ENCODE measurements at places on chromosomes 11 and 22. TPM values are rescaled to one million over a fixed set of nuclear protein-coding genes. Genes with fewer than 3 reads are reported as not detected.

- H3K4me3 ChIP-seq, result no peak overlapping the region
- H3K27me3 ChIP-seq, result no peaks in the 10 kb centered on the region
- H3K4me1 ChIP-seq, result no peaks in the 10 kb centered on the region
- peak; percentile 33 for DNase-seq
These were observed 179.4 kb downstream of the CADM1 start for GRCh38 chr11:115324581-115325432.

DNA sequence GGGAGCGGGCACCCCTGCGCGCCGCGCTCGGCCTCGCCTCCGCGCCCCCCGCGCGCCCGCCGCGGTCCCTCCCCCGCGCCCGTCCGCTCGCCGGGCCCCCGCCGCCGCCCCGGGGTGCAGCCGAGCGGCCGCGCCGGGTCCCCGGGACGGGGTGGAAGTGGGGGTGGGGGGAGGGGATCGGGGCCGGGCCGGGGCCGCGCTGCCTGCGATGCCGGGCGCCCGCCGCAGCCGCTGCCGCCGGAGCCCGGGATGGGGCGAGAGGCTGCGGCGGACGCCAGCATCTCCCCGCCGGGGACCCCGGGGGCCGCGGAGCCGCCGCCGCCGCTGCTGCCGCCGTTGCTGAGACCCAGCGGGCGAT is 365 bp downstream of the MGAT3 start:
- H3K36me3 ChIP-seq, result no peaks in the 10 kb centered on the region
- H3K4me1 ChIP-seq, result peaks cover 9% of the 10 kb centered on the region
- DNase-seq, result peak; percentile 81
- H3K4me3 ChIP-seq, result peak overlapping the region; percentile 41
- no peaks in the 10 kb centered on the region for H3K27me3 ChIP-seq
- no peak overlapping the region for H3K27ac ChIP-seq

DNA sequence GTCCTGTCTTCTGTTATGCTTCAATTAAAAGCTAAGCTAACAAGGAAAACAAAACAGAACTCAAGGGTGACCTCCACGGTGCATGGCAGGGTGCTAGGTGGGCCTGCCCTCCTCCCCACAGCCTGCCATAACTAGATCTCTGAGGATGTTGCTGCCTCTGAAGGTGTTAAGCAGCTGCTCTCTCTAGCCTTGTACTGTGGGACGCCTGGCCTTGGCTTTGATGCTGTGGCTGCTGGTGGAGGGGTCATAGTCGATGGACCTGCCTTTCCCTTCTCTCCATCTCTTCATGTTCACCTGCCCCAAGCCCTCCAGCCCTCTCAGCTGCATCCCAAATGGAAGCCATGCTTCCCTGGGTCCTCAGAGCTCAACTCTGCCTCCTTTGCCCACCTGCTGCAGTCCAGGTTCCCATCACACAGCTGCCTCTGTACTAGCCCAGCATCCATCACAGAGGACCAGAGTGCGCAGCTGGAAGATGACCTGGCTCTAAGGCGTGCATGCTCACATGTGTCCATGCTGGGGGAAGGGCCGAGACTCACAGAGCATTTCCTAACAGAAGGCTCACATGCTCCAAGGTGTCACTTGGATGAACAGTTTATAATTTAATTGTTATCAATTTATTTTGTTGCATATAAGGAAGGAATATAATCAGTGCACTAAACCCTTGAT is 180.3 kb upstream of the E2F8 start:
- no peak overlapping the region for H3K27ac ChIP-seq
- no peaks in the 10 kb centered on the region for H3K4me1 ChIP-seq
- DNase-seq, result no peak
- no peaks in the 10 kb centered on the region for H3K36me3 ChIP-seq

DNA sequence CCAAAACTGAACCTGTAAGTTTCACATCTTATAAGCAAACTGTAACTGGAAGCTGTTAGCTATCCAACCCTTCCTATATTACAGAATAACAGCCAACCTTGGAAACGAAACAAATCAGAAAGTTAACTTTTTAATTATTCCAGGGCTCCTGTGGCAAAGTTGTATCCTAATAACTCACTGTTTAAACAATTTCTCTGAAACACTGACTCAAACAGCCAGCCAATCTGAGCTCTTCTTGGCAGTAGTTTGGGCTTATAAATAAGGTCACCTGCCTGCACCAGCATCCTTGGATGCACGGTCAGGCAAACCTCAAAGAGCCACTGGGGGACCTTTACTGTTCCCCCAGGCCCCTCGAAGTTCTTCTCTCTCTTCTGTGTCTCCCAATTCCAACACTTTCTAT is 5.0 kb downstream of the CELSR1 start:
- H3K4me3 ChIP-seq, result no peak overlapping the region
- H3K27ac ChIP-seq, result no peak overlapping the region
- no peaks in the 10 kb centered on the region for H3K4me1 ChIP-seq
- no peaks in the 10 kb centered on the region for H3K36me3 ChIP-seq

- no peaks in the 10 kb centered on the region for H3K27me3 ChIP-seq
- DNase-seq, result no peak
- peaks cover 3% of the 10 kb centered on the region for H3K4me1 ChIP-seq
- H3K27ac ChIP-seq, result no peak overlapping the region
- H3K4me3 ChIP-seq, result no peak overlapping the region
These were observed 64.6 kb downstream of the ST3GAL4 start for GRCh38 chr11:126419801-126420697.

GRCh38 chr11:62559204-62559603 is 12.6 kb upstream of the AHNAK start:
- H3K27ac ChIP-seq, result no peak overlapping the region
- peaks cover 30% of the 10 kb centered on the region for H3K4me1 ChIP-seq
- no peak overlapping the region for H3K4me3 ChIP-seq
- H3K27me3 ChIP-seq, result no peaks in the 10 kb centered on the region
- no peak for DNase-seq
- H3K36me3 ChIP-seq, result peaks cover 46% of the 10 kb centered on the region

- DNase-seq, result no peak
- no peak overlapping the region for H3K27ac ChIP-seq
- H3K36me3 ChIP-seq, result no peaks in the 10 kb centered on the region
- peaks cover 11% of the 10 kb centered on the region for H3K27me3 ChIP-seq
- peaks cover 10% of the 10 kb centered on the region for H3K4me1 ChIP-seq
These were observed 113.0 kb upstream of the FGF3 start for GRCh38 chr11:69931994-69932910.

- no peaks in the 10 kb centered on the region for H3K27me3 ChIP-seq
- H3K27ac ChIP-seq, result no peak overlapping the region
- no peak for DNase-seq
- H3K4me3 ChIP-seq, result no peak overlapping the region
These were observed 10.2 kb upstream of the ALG8 start for GRCh38 chr11:78149646-78150045.

DNA sequence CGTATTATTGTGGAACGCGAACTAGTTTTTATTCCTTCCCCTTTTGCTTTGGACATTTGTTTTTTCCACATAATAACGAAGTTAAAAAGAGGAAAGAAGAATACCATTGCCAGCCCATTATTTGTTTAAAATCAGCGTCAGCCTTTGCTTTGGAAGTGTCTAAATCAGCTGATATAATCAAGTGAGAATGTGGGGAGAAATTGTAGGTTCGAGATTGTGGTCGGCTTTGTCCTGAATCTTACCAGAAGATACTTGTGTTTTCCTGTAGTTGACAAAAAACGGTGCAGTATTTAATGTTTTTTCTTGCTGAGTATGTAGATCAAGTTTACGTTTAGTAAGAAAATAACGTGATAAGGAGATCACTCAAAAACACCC is 935 bp downstream of the ZNF143 start:
- peak overlapping the region; percentile 99 for H3K27ac ChIP-seq
- H3K4me1 ChIP-seq, result no peaks in the 10 kb centered on the region
- no peaks in the 10 kb centered on the region for H3K27me3 ChIP-seq
- H3K4me3 ChIP-seq, result peak overlapping the region; percentile 74

CNTF gene
- 1.4 TPM for polyA plus RNA-seq

TTC36 gene
- polyA plus RNA-seq, result 0.18 TPM

THY1 gene
- 1,905 TPM for polyA plus RNA-seq
